CD4-positive, alpha-beta memory T cell (primary cell): ENCODE measurements at places on chromosomes 2 and 18.

DNA sequence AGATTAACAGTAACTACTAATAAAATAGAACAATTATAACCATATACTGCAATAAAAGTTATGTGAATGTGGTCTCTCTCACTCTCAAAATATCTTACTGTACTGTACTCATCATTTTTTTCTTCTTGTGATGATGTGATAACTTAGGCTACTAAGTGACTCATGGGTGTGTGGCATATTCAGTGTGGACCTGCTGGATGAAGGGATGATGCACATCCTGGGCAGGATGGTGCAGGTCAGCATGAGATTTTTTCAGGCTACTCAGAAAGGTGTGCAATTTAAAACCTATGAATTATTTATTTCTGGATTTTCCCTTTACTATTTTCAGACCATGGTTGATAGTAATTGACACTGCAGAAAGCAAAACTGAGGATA lies 90.7 kb downstream of the NCKAP5 start:
- DNase-seq = no peak

DNA sequence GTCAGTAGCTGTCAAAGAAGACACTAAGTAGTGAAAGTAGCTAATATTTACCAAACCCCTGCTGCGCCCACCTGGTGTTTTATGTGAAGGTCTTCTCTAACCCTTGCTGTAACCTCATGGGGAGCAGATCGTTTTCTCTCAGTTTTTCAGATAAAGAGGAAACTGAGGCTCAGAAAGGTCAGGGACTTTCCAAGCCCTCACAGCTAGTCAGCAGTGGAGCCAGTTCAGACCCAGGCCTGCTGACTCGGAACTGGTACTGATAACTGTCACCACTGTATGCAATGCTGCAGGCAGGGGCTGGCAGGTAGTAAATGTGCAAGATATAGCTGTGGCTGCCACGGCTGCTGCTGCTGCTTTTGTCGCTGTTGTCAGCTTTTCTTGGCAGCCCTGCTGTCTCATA lies 69.1 kb downstream of the LRRFIP1 start:
- DNase-seq = peak; percentile 29

DNA sequence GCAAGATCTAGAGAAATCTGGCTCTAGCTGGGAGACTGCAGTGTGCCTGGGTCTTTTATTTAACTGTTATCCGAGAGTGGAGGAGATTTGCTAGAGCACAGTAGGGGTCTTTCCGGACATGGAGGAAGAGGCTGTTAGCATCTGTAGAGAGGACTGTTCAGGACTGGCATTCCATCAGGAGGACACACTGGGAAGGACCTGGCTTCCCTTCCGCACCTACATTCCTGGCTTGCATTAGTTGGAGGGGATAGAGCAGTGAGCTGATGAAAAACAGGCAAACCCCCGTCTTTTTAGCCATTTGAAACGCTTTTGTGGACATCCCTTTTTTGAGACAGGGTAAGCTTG lies 874 bp upstream of the PIEZO2 start:
- DNase-seq = no peak

DNA sequence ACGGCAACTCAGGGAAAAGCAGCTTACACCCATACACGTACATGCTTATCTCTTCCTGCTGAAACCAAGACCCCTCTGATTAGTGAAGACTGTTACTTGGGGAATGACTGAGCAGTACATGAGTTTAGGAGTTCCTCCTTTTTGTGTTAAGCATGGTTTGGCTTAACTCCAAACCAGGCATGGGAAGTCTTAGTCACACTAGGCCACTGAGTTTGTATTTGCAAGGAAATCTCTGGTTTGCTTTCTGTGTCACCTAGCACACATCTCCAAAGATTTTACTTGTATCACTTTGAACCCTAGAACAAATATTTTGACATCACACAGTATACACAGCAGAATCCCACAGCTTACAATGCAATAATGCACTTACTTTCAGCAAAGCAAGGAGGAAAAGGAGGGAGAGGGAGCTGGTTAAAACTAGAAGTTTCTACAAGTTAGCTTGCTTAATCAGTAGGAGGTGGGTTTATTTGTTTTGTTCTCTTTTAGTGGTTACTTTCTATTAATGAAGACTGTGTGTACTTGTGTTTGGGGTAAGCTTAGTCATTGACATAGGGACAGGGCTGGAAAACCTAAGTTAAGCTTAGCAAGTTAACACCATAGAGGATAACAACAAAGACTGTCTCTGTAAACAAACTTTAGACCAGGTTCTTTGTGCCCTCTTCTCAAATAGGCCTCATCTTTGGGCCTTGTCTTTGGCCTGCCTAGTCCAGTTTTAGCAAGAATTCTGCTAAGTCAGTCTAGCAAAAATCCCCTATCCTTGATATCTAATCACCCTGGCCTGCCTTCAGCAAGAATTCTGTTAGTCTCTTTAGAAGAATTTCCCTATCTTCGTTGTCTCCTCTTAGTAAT lies 219.4 kb downstream of the MREG start:
- DNase-seq = no peak

GRCh38 chr18:52596748-52597435 lies 256.9 kb downstream of the DCC start:
- DNase-seq = no peak

GRCh38 chr18:834082-834720 lies 22.2 kb upstream of the YES1 start:
- DNase-seq = no peak

DNA sequence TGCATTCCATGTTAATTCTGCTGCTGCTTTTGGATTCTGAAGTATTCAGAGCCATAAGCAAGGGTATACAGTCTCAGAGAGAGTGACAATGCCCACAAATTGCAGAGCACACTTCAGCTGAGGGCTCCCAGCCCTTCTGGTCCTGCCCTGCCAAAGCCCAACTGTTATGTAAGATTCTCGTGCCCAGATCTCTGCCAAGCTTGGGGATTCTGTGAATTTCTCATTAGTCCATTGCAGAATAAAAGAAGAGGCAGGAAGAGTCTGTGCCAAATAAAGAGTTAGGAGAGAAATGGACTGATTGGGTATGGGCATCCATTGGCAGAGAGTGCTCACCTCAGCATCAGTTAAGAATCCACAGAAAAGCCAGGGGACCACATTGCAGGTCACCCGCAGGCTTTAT lies 112.0 kb upstream of the PNPT1 start:
- no peak for DNase-seq

DNA sequence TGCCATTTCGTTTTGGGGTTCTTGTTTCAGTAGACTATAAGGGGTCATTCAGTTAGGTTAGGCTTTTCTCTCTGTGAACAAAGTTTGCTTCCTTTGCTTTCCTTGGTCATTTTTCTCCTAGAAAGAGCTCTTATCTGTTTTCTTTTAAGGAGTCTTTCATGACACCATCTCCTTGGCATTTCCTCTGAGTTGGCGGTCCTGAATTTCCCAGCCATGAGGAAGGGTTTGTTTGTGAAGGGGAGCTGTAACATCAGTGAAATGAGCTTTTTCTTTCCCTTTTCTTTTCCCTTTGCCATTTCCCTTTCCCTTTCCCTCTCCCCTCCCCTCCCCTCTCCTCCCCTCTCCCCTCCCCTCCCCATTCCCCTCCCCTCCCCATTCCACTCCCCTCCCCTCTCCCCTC lies 61.7 kb downstream of the MAP4K4 start:
- DNase-seq = no peak

- DNase-seq = no peak
Observed at GRCh38 chr2:226813148-226813701, 13.6 kb upstream of the IRS1 start.

DNA sequence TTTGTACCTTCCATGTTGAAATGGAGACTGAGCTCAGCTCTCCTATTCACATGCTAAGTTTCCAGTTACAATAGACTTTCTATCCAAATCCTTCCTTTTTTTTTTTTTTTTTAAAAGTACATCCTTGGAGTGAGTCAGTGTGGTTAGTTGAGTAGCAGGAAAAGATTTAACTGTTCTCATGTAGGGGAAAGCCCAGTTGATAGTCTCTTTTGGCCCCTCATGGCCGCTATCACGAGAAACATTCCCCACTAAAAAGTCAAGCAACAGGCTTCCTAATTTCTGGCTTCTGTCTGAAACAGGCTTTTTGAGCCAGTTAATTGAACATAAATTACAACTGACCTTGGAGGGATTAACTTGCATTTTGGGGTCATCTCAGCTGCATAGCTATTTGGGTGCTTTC lies 161.3 kb downstream of the MEIS1 start:
- no peak for DNase-seq

- no peak for DNase-seq
Observed at GRCh38 chr2:209208211-209208610, 215.6 kb upstream of the MAP2 start.

- no peak for DNase-seq
Observed at GRCh38 chr2:110140401-110140800, 24.8 kb upstream of the MALL start.

GRCh38 chr2:132670496-132671150 lies 618 bp upstream of the LYPD1 start:
- no peak for DNase-seq

- no peak for DNase-seq
Observed at GRCh38 chr2:239806758-239807434, 218.2 kb downstream of the NDUFA10 start.

DNA sequence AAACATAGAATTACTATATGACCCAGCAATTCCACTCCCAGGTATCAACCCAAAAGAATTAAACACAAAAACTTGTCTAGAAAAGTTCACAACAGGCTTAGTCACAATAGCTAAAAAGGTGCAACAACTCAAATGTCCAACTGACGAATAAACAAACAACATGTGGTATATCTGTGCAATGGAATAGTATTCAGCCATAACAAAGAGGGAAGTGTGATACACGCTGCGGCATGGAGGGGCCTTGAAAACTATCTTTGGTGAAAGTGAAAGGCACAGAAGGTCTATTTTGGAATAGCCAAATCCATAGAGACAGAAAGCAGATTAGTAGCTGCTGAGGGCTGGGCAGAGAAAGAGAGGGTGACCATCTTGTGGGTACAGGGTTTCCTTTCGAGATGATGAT lies 72.1 kb downstream of the DDX1 start:
- no peak for DNase-seq

DNA sequence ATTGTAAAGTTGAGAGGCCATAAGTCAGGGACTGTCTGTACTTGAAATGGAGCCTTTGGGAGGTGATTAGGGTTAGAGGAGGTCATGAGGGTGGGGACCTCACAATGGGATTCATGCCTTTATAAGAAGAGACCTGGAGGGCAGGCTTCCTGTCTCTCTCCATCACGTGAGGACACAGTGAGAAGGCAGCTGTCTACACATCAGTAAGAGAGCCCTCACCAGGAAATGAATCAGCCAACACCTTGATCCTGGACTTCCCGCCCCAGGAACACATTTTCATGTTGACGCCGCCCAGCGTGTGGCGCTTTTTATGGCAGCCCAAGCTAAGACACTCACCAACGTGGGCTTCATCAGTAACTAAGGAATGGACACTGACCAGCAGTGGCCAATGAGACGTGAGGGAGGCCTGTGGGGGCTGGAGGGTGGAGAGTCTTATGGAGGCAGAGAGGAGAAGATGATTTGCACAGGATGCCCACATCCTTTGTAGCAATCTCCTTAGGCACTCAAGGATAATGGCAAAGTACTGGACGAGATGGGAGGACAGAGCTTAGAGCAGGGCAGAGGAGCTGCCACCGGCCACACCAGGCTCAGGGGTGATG lies 162.7 kb downstream of the EIPR1 start:
- no peak for DNase-seq

DNA sequence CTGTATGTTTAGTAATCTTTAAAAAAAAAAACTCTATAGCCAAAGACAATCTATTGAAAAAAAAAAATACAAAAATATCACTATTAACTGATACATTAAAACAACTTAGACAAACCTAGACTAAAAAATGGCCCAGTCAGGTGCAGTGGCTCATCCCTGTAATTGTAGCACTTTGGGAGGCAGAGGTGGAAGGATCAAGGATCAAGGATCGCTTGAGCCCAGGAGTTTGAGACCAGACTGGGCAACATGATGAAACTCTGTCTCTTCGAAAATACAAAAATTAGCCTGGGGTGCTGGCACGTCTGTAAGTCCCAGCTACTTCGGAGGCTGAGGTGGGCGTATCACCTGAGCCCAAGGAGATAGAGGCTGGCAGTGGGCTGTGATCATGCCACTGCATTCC lies 16.1 kb downstream of the ESCO1 start:
- DNase-seq = no peak

DNA sequence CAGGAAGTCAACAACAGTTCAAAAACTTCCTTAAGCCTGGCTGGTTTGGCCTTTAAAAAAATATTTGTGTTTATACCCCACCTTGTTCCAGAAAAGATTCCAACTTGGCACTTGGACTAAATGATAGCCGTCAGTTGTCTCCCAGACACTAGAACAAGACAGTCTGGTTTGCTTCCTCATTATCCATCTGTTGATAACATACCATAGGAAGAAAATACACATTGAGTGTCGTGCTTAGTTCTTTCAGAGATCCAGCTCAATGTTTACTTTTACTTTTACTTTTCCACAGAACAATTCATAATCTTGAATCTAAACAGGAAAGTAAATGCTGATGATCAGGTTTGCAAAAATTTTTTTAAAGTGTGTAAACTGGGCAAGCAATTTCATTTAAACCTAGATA lies 2.4 kb upstream of the VPS54 start:
- DNase-seq = no peak

GRCh38 chr2:156311976-156312375 lies 20.5 kb downstream of the NR4A2 start:
- DNase-seq = no peak

DNA sequence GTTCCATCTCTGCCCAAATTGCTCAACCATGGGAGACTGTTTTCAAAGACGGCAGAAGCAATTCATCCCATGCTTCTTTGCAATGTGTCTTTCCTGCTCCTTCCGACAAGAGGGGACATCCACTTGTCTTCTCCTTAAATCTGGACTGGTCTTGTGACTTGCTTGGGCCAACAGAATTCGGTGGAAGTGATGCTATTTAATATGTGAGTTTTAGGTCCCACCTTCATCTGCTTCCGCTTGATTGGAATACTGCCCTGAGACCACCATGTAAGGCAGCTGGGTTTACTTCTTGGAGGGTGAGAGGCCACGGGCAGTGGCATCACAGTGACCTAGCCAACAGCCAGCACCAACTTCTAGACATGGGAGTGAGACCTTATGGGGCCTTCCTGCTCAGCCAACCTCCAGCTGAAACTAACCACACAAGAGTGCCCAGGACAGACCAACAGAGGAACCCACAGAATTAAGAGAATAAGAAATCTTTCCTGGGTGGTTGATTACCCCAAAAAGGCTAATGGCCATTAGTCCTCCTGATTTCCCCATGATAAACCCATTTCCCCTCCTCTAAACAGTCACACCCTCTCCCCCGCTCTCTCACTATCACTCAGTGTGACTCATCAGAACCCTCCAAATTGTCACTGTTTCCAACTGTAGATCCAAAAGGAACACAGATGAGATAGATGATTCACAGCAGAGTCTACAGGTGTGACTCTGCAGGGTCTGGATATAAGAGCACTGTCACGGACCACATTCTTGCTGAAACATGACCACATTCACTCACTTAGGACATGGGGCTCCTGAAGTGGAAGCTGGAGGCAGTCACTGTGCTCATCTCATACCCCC lies 16.2 kb upstream of the RHOB start:
- DNase-seq = no peak

- DNase-seq = no peak
Observed at GRCh38 chr2:62928015-62928414, 122.6 kb upstream of the OTX1 start.

GRCh38 chr2:109519513-109519912 lies 94.3 kb downstream of the SEPTIN10 start:
- no peak for DNase-seq
